Suppressor macrophage (primary cell): ENCODE measurements at places on chromosomes 5 and 9.

DNA sequence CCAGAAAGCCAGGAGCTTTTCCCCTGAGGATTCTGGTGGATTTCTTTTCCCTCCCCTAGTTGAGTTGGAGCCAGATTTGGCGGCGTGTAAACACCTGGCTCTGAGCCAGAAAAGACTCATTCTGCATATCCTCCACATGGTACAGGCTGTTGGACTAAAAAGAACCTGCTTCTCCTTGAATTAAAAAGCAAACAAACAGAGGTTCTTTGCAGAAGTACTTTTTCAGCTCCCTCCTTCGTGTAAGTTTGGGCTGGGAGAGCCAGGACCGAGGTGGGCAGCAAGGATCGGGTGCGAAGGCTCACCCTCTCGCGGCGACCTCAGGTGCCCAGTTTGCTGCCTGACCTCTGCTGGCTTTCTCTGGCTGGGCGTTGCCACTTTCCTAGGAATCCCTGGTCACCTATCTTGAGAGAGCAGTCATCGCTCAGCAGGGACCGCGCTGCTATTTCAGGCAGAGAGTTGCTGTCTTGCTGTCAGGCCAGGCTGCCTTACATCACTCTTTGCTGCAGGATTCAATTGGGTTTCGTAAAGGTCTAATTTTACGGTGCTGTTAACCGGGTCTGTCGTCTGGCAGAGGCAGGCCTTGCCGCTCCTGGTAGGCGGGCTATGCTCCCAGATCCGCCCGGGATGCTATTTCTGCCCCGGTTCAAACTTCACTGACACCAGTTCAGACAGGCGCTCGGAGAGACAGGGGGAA, 3.2 kb downstream of the PAPPA start:
- no peak for DNase-seq

DNA sequence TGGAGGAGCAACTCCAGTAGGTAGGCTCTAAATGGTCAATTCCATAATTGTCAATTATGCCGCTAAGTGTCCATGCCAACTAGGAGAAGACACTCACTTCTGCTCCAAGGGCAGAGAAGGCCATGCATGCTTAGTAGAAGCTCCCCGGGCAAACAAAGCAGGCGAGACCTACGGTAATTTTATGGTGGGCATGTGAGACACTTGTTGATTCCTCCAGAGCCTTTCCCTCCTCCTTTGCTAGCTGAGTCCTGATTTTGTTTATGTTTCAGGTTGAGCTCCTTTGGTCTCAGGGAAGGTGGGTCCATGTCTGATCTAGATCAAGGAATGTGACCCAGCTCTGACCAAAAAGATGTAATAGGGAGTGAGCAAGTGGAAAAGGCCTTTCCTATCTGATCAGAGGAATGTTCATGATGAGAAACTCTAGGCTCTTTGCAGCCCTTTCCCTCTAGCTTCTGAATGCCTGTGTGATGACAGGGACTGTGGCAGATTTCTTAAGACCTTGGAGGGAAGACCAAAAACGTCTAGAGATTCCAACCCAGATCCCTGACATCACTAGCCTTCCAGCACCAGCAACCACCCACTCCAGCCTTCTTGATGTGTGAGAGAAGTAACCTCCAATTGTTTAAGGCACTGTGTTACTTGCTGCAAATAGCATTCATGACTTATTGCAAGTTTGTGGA, 7.7 kb upstream of the CPEB4 start:
- no peak for DNase-seq

DNA sequence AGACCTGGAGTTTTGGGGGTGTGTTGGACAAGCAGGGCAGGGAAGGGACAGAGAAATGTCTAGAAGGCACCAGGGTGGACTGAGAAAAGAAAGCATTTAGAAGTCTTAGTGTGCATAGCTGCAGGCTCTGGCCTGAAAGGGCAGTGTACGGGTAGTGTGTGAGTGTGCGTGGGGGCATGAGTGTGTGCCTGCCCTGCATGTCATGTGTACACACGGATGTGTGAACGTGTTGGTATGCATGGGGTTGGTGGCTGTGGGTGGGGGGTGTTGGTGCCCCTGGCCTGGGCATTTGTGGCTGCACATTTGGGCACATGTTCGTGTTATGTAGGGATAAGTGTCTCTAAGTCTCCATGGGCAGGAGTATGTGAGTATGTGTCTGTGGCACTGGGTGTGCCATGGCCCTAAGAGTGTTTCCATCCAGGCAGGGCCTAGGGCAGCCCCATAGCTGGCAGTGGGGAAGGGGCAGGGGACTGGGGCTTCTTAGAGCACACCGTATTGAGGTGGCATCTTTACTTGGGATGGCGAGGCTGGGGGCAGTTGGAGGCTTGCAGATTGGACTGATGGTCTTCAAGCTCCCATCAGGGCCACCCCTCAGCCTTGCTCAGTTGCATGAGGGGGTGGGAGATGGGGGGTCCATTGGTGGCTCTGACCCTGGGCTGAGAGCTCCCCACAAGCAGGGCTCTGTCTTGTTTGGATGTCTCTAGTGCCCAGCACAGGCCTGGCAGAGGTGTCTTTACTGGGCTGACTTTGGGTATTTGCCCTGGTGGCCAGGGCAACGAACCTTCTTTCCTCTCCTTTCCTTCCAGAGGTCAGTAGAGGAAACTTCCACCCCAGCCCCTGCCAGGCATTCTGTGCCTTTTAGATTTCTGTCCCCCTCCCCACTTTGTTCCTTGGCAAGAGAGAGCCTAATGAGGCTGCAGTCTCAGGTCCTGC, 15.0 kb downstream of the PSD2 start:
- no peak for DNase-seq

GRCh38 chr9:14561929-14562405, 131.3 kb downstream of the ZDHHC21 start:
- no peak for DNase-seq

GRCh38 chr5:94707359-94707758, 88.9 kb downstream of the SLF1 start:
- DNase-seq: no peak

DNA sequence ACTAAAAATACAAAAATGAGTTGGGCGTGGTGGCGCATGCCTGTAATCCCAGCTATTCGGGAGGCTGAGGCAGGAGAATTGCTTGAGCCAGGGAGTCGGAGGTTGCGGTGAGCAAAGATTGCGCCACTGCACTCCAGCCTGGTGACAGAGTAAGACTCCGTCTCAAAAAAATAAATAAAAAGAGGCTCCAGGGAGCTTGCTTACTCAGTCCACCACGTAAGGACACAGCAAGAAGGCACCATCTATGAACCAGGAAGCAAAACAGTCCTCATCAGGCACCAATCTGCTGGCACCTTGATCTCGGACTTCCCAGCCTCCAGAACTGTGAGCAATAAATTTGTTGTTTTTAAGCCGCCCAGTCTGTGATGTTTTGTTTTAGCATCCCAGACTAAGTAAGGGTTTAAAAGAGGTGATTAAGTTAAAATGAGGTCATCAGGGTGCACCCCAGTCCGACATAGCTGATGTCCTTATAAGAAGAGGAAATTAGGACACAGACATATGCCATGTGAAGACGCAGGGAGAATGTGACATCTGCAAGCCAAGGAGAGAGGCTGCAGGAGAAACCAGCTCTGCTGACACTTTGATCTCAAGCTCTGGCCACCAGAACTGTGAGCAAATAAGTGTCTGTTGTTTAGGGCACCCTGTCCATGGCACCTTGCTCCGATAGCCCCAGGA, 45.9 kb downstream of the C9orf50 start:
- DNase-seq: peak; percentile 65

DNA sequence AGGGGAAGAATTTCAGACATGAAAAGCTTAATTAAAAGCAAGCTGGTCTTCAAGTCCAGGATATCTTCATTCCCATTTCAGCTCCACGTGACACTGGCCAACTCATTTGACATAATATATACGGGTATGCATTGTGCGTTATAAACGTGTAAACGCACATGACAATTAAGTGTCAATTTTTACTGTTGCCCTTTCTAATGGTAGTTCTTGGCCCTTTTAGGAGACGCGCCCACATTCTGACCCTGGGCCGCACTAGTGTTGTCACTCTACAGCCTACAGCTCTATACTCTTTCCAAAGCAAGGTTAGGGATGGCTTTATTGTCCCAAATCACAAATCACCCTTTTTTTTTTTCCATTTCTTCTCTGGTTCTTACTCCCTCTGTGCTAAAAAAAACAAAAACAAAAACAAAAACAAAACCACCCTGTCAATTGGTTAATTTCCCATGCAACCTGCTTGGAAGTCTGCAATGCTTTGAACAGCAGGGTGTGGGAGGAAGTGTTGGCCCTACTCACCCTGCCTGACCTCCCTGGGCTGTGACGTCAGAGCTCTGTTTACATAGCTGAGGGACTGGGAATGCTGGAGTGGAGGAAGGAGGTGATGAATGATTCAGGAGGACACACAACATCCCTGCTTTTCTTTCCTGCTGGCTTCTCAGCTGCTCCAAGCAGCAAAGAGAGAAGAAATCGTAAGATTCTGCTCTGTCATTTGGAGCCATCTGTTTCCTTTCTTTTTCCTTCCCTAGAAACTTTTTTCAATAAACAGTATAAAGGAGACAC, 19.3 kb downstream of the RFK start:
- peak; percentile 72 for DNase-seq
